Activated CD4-positive, alpha-beta T cell treated with anti-CD3 and anti-CD28 coated beads, Interleukin-2, amount 50 U/mL, for 48 hours (primary cell): ENCODE measurements at places on chromosomes 16 and 17.

DNA sequence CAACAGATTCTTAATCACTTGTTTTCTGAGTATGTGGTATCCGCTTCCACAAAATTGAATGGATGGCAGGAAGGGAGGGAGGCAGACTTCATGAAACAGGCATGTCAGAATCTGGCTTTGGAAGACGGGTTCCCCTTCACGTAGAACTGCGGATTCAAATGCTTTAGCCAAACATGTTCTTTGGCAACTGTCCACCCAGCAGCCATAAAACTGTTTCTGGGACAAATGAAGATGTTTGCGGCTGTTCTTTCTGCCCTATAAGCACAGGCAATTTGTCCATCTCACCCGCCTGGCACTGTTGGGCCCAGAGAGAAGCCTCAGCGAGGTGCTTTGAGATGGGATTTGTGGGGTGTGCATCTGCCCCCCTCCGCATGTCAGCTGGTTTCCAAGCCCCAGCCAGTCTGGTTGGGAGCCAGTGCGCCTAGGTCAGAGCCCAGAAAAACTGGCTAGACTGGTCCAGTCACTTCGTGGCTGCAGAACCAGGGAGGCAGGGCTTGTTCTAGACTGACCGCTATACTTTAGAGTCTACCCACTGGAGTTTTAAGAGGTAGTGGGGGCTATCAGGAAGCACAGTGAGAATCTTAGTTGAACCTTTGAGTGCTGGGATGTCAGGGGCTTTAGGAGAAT lies 6.3 kb downstream of the CRHR1 start:
- no peak for DNase-seq

DNA sequence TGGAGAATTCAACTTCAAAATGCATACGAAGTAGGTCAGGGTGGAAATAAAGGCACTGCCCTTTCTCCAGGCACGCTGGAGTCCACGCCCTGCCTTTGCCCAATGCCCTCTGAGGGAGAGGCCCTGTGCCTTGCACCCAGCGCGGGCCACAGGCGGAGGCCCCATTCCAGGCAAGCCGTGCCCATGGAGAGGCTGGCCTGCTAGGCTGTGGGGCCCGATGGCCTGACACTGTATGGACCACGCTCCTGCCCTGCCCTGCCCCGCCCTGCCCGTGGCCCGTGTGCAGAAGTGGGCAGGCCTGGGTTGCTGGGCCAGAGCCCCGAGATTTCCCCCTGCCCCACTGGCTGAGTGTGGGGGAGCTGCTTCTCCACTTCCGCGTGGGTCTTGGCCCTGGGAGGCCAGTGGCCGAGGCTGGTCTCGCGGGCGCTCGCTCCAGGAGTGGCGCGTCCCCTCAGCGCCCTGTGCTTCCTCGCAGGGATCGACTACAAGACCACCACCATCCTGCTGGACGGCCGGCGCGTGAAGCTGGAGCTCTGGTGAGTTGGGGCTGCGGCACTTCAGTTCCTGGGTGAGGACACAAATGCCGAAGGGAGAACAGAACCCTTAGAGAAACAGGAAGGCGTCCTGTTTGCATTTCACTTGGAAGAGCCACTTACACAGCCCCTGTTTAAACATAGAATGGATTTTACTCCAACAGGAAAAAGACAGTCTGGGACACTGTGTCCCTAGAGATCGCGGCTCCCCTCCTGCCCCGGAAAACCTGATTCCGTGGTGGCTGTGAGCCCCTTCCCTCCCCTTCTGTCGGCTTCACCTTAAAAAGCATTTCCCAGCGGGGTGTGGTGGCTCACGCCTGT lies 13.8 kb upstream of the WFIKKN1 start:
- no peak for DNase-seq

DNA sequence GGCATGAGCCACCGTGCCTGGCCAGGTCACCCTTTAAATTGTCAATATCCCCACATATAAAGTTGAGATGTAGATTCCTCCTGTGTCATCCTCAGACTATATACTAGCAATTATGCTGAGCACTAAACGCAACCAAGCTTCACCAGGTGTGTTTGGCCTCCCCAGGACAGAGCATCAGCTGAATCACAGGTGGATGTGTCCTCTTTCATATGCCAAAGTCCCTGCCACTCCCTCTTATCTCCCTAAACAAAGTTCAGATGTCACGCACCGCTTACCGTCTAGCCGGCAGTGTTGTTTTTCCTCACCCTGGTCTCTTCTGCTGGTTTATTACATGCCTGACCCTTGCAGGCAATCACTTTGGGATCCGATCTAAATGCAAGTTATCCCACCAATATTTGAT lies 43.8 kb upstream of the ARHGAP44 start:
- no peak for DNase-seq

DNA sequence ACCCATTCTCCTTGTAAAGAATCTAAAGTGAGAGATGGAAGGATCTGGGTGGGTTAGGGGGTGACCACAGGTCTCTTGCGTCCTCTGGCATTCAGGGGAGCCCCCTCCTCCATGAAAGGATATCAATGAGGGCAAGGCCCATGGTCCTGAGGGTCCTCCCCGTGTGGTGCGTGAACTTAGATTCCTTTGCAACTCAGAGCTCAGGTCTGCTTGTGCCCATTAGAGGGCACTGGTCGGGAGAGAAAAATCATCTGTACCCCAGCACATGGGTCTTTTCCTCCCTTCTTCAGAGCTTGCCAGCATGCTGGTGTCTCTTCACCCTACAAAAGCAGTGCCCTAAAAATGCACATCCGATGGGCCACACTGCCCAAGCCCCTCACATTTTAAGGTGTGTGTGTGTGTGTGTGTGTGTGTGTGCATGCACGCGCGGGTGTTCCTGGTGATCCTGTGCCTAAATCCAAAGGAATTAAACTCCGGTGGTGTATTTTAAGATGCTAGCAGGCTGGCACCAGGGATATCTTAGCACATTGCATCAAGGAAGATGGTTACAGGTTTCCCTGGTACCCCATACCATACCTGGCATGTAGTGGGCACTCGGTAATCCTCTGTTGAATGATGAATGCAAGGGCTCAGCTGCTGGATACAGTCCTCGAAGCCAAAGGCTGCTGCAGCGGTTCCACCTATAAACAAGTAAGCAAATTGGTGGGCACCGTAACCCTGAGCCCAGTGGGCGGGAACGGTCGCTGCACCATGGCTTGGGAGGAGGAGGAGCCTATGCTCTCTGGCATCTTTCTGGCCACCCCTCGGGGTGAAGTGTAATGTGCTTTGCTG lies 4.7 kb downstream of the C1QTNF1 start:
- no peak for DNase-seq

DNA sequence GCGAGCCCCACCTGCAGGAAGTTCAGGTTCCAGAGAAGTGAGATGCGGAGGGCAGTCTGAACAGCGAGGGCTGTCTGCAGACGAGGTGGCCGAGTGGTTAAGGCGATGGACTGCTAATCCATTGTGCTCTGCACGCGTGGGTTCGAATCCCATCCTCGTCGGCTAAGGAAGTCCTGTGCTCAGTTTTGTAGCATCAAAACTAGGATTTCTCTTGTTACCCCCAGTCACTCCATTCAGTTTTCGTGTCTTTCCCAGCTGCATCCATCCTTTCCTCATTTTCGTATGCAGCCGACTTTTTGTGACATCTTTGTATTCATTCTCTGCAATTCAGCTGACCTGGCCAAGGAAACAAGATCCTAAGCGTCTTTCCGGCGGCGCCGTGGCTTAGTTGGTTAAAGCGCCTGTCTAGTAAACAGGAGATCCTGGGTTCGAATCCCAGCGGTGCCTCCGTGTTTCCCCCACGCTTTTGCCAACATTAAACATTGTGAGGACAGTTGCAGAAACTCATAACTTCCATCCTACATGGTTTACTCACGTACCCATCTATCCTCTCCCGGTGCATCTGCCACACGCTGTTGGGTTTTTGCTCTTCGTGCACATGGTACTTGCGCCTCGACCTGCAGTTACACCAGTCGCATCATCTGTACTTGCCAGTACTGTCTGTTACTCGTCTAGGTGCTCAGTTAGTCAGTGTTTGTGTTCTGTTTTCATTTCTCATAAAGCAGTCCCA lies 3.0 kb downstream of the BORCS6 start:
- peak; percentile 99 for DNase-seq

GRCh38 chr17:55587608-55588139 lies 76.4 kb upstream of the SMIM36 start:
- no peak for DNase-seq
